ENCODE measurements at places on chromosomes 5 and 9. TPM values are rescaled to one million over a fixed set of nuclear protein-coding genes. Genes with fewer than 3 reads are reported as not detected.

GRCh38 chr5:149299451-149300054 is 27.9 kb downstream of the AFAP1L1 start:
- H3K4me1 ChIP-seq: peaks cover 6% of the 10 kb centered on the region
- no peak for DNase-seq
- H3K36me3 ChIP-seq: no peaks in the 10 kb centered on the region
- H3K27ac ChIP-seq: no peak overlapping the region

DNA sequence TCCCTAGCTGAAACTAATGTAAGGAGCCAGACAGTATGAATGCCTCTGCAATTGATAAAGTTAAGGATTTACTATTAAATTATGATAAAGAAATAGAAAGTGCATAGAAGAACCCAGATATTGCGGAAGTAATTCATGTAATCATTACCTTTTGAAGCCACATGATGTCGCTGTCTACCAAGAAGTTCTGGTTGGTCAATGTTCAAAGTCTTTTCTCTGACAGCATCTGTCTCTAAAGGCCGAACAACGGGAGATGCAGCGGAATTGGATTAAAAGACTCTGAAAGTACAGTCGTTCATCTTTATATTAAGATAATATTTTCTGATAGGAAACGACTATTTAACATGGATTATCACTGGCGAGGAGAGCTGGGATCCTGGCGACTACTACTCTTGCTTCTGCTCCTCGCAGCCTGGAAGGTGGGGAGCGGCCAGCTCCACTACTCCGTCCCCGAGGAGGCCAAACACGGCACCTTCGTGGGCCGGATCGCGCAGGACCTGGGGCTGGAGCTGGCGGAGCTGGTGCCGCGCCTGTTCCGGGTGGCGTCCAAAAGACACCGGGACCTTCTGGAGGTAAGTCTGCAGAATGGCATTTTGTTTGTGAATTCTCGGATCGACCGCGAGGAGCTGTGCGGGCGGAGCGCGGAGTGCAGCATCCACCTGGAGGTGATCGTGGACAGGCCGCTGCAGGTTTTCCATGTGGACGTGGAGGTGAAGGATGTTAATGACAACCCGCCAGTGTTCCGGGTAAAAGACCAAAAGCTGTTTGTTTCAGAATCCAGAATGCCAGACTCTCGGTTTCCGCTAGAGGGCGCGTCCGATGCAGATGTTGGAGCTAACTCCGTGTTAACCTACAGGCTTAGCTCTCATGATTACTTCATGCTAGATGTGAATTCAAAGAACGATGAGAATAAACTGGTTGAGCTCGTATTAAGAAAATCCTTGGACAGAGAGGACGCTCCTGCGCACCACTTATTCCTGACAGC is at the start of gene PCDHA8:
Gene PCDHA8, plus strand, starts transcription at position 210 of the 985 bp plus-strand sequence. Its CDS starts 135 bp downstream, at position 345.
- peaks cover 2% of the 10 kb centered on the region for H3K27me3 ChIP-seq
- DNase-seq: no peak
- H3K4me1 ChIP-seq: no peaks in the 10 kb centered on the region
- no peak within 1 kb of the TSS for H3K4me3 ChIP-seq
- H3K36me3 ChIP-seq: no peaks in the 10 kb centered on the region

GRCh38 chr5:25393256-25393655 is 748.5 kb upstream of the CDH10 start:
- H3K4me1 ChIP-seq: no peaks in the 10 kb centered on the region
- H3K4me3 ChIP-seq: no peak overlapping the region
- no peaks in the 10 kb centered on the region for H3K36me3 ChIP-seq
- no peak for DNase-seq

- H3K36me3 ChIP-seq: no peaks in the 10 kb centered on the region
- no peak for DNase-seq
- H3K27ac ChIP-seq: no peak overlapping the region
- H3K27me3 ChIP-seq: peaks cover 40% of the 10 kb centered on the region
- H3K4me3 ChIP-seq: no peak overlapping the region
Observed at GRCh38 chr9:126658201-126658825, 44.6 kb downstream of the LMX1B start.

DNA sequence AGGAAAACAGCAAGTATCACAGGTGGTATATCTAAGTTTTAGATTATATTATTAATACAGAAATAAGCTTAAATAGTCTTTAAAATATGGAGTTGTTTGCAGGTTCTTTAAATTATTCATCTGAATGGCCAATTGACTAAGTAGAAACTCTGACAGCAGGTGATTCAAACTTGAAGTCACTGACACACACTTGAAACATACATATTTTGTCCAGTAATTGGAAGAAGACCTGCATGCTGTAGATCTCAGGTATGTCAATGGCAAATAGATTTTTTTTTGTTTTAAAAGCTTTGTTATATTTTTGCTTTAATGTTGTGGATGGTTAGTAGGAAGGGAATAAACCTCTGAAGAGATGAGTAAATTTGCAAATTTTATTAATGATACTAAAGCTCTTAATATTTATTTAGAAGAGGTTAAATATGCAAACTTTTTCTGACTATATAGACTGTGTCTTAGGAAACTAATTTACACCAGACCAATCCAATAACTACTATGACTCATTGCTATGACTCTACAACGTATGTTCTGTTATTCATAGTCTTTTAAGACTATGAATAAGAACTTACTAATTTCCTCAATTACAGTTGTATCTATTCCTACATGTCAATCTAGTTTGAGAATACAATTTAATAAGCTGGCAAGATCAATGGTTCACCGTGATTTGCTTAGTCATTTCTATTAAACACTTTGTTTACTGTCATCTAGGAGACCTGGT is 53.9 kb upstream of the RORB start:
- no peak overlapping the region for H3K27ac ChIP-seq
- H3K36me3 ChIP-seq: no peaks in the 10 kb centered on the region

DNA sequence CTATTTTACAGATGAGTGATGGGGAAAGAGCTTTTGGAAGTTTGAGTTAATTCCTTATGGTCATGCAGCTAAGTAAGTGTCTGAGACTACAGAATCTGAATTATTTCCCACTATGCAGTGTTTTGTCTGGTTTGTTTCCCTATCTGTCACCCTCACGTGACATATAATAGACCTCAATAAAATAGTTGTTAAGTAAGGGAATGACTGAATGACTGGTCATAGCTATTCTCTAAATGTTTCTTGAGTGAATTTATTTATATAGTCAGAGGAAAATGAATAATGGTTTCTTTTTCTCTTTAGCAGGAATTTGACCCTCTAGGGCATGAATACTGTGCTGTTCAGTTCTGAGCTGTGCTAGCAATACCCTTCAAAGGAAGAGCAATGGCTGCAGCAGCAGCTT is 10.3 kb downstream of the TRIM32 start:
- peaks cover 41% of the 10 kb centered on the region for H3K36me3 ChIP-seq
- peaks cover 18% of the 10 kb centered on the region for H3K4me1 ChIP-seq
- no peak for DNase-seq
- H3K4me3 ChIP-seq: no peak overlapping the region

DNA sequence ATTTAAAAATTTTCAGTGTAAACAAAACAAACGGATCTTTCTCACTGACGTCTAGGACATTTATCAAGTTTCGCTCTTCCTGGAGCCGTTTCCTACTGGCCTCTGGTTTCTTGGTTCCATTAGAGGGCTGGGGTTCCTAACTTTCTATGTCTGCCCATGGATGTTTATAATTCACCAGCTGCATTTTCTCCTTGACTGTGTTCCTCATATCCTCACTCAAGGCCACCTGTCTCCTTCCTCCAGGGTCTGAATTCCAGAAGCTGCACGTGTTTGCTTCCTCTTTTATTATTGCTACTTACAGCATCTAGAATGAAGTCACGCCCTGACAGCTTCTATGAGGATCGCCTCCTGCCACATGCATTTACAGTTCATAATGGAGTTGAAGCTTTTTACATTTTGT is 74.1 kb upstream of the BASP1 start:
- no peaks in the 10 kb centered on the region for H3K36me3 ChIP-seq
- no peak for DNase-seq
- no peaks in the 10 kb centered on the region for H3K4me1 ChIP-seq
- H3K27me3 ChIP-seq: no peaks in the 10 kb centered on the region
- no peak overlapping the region for H3K27ac ChIP-seq

DNA sequence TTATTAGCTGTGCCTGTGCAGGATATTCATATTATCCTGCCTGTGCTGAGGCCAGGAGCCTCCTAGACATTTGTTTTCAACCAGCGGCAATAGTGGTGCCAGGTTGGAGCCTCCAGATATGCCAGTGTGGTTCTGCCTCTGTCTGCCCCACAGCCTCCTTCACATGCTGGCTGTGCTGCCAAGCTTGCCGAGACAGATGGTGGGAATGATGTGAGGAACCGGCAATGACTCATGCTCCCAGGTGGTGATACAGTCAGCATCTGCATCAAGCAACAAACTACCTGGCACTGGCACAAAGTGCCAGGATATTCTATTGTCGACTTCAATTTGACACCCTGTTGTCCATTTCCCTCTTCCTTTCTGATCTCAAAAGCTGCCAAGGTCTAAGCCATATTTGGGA is 285.7 kb downstream of the CHSY3 start:
- H3K27ac ChIP-seq: no peak overlapping the region
- H3K27me3 ChIP-seq: no peaks in the 10 kb centered on the region
- no peak for DNase-seq
- no peaks in the 10 kb centered on the region for H3K36me3 ChIP-seq

- DNase-seq: no peak
- no peaks in the 10 kb centered on the region for H3K27me3 ChIP-seq
- H3K36me3 ChIP-seq: no peaks in the 10 kb centered on the region
Observed at GRCh38 chr5:143101725-143102386, 301.6 kb downstream of the NR3C1 start.

GRCh38 chr9:72322678-72323077 is 42.3 kb downstream of the ZFAND5 start:
- H3K36me3 ChIP-seq: no peaks in the 10 kb centered on the region
- H3K27me3 ChIP-seq: no peaks in the 10 kb centered on the region
- peaks cover 3% of the 10 kb centered on the region for H3K4me1 ChIP-seq
- no peak for DNase-seq
- no peak overlapping the region for H3K4me3 ChIP-seq

DNA sequence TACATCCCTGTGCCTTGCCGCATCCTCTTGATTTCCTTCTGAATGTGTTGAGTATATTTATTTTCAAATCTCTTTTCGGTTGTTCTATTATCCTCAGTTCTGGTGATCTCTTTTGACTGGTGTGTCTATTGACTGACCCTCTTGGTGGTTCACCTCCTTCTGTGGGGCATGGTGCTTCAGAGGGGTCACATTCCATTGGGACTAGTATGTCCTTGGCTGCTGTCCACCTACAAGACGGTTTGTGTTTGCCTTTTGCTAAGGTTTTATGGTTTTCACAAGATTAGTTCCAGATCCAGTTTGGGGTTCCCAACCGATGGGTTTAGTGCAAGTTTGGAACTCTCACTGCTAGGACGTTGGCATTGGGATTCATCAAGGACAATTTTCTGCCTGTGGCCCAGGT is 66.6 kb downstream of the PHF2 start:
- no peak for DNase-seq
- no peak overlapping the region for H3K27ac ChIP-seq
- no peaks in the 10 kb centered on the region for H3K4me1 ChIP-seq
- no peaks in the 10 kb centered on the region for H3K27me3 ChIP-seq
- peaks cover 63% of the 10 kb centered on the region for H3K36me3 ChIP-seq
- H3K4me3 ChIP-seq: no peak overlapping the region

DNA sequence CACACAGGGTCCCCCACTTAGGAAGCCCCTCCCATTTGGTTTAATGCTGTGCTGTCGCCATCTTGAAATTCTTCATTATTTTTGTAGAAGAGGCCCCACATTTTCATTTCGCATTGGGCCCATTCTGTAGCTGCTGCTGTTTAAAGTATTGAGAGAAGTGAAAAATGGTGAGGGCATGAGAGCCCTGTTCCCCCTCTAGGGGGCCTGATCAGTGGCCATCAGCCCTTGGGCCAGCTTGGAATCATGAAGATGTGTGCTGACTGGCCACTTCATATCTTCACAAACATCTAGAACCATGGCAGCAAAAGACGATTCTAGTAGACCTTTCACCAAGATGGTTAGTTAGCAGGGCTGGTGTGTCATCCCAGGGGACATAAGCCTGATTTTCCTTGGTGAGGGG is 3.3 kb downstream of the TMEM268 start:
- DNase-seq: no peak
- H3K4me1 ChIP-seq: peaks cover 82% of the 10 kb centered on the region
- H3K27ac ChIP-seq: peak overlapping the region; percentile 95
- peak overlapping the region; percentile 38 for H3K4me3 ChIP-seq
- no peaks in the 10 kb centered on the region for H3K27me3 ChIP-seq

GRCh38 chr9:136345281-136346156 is 18.0 kb downstream of the DNLZ start:
- no peak for DNase-seq

The TCOF1 gene
- total RNA-seq: 76.1 TPM

Data from activated B cell treated with CpG ODN at 0.5 μM for 24 hours (primary cell).